Colonic mucosa (tissue), 4 donors: ENCODE measurements at places on chromosomes 5 and 9. TPM values are rescaled to one million over a fixed set of nuclear protein-coding genes. Genes with fewer than 3 reads are reported as not detected.

CEP72 gene
- 21.0 TPM for total RNA-seq

VAV2 gene
- 45.1 TPM for total RNA-seq

CTXN3 gene
- total RNA-seq = not detected

PTBP3 gene
- 137 TPM for total RNA-seq

LOX gene
- total RNA-seq = 6.2 TPM

FGF1 gene
- total RNA-seq = 0.90 TPM

PALM2AKAP2 gene
- 0.69 TPM for total RNA-seq

TSSK1B gene
- total RNA-seq = not detected
